Stimulated activated CD4-positive, alpha-beta T cell treated with anti-CD3 and anti-CD28 coated beads, Interleukin-4, amount 100 ng/mL, for 24 hours (primary cell): ENCODE measurements at places on chromosomes 4 and X.

DNA sequence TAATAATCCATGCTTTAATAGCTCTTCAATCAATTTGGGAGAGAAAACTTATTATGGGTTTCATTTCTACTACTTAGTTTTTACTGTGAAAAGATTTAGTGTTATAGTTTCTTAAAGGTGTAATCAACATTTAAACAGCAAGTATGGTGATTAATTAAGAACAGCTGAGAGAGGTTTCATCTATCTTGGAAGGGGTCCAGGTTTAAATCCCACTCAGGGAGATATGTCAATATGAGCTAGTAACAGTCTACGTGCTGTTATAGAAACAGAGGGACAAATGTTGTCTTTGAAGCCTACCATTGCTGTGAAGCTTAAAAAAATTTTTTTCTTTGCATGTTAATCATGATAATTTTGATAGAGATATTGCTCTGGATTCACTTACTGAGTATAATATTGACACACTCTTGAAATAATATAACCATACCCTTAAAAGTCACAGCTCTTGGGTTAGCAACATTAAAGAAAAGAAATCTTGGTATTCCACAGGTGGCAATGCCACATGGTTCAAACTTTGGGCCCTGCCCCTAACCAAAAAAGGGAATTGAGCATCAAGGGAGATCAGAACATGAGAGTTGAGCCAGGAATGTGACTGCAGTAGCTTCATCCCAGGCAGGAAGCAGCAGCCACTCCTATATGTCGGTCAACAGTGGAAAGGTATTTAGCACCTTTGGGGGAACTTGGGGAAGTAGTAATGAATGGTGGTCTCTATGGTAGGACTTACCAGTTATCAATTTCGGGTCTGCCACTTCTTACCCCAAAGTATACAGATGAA lies 107.8 kb downstream of the ANK2 start:
- DNase-seq: no peak

- DNase-seq: no peak
These were observed 79.1 kb upstream of the RAPGEF2 start for GRCh38 chr4:159023741-159024140.

DNA sequence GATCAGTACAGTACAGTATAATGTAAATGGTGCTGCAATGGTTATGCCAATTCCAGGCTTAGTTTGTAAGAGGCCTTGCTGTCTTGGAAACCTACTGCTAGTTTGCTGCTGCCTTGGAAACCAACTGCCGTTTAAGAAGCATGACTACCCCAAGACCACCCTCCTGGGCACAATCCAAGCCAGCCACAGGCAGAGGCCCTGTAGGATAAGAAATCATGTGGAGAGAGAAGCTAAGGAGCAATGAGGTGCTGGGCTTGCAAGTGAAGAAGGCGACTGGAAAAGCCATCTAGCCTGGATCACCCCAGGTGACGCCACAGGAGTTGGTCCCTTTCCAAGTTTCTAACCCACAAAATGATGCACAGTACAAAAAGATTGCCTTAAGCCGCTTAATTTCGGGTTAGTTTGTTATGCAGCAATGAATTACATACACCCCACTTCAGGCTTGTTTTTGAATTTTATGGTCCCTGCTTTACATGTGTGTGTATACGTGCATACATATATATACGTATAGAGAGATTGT lies 16.9 kb downstream of the ZFP42 start:
- DNase-seq: no peak

DNA sequence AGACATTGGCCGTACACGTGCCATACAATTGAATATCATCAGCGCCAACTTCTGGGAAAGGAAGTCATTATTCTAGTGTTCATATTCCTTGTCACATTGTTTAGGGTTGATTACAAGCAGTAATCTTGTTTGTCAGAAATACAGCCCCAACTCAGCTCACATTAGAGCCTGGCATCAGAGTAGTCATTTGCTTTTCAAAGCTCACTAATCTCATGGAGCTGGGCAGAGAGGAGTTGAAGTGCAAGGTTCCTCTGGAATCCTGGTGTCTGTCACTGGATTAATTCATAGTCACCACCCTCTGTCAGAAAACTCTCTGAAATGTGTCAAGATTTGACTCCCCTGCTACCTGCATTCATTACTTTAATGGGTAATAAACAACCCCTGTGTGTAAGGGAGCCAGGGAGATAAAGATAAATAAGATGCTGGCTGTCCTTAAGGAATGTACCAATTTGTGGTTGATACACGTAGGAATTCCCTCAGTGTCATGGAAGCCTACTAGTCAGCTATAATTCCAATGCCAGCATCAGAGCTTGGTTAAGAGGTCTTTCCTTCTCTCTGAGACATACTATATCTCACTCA lies 43.7 kb upstream of the S100G start:
- no peak for DNase-seq

- DNase-seq: no peak
These were observed 44.1 kb downstream of the NAA11 start for GRCh38 chr4:79281566-79282359.

GRCh38 chr4:70183168-70183939 lies 12.2 kb upstream of the ODAM start:
- peak; percentile 5 for DNase-seq

- DNase-seq: no peak
These were observed 676.6 kb downstream of the FAT4 start for GRCh38 chr4:125991398-125991797.

DNA sequence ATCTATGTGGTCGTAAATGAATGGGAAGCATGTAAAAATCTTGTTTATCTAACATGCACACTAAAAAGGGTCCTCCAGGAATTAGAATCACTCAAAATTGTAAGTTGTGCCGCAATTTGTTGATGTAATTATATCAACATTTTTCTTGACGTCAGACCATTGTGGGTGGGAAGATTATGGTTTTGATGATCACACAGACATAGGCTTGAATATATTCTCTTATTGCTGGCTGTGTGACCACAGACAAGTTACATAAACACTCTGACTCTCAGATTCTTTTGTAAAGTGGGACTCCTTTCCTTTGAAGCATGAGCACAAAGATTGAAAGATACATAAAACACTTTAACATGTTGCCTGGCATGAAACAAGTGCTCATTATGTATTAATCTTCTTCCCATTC lies 51.5 kb downstream of the IL1RAPL1 start:
- DNase-seq: no peak

DNA sequence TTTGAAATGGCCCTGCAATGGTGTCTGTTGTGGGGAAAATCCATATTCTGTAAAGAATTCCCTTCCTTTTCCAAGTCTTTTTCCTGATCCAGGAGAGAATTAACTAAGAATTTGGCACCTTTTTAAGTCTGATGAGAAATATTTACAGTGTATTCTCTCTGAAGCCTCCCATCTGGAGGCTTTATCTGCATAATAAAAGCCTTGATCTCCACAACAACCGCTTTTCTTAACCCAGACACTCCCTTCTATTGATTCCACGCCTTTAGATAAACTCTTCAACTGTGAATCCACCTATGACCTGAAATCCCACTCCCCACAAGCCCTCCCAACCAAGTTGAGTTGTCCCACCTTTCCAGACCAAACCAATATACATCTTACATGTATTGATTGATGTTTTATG lies 43.1 kb upstream of the TMPRSS11E start:
- no peak for DNase-seq

DNA sequence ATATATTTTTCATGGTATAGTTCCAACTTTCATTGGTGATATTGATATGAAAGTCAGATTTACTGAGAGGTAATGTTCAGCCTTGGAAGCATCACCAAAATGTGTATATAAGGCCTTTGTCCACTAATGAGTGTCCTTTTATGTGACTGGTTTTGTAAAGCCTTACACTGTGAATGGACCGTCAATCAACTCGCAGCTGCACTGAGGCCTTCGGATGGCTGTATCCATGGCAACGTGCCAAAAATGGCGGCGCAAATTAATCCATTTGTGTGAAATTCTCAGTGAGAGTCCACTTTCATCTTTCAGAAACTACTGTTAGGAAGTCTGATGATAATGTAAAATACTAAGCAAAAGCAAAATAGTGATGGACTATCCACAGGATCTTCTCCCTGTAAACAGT lies 131.7 kb downstream of the SPCS3 start:
- DNase-seq: no peak

DNA sequence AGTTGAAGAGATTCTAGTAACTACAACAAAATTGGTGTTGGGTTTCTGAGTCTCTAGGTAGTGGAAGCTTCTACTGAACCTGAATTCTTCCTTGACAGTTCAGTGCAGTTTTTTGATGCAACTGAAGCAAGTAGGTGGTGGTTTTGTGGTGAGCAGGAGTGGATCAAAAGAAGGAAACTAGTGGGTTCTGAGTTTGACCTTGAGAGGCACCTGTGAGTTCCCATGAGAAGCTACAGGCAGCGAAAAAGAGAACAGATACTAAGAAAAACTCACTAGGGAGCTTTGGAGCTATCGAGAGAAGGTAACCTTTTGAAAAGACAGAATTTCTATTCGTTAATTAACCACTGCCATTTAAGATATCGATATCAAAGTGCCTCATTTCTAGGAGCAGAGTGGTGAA lies 145.2 kb downstream of the PDHA2 start:
- no peak for DNase-seq

- DNase-seq: no peak
These were observed 35.0 kb upstream of the BMPR1B start for GRCh38 chr4:94722748-94723147.

DNA sequence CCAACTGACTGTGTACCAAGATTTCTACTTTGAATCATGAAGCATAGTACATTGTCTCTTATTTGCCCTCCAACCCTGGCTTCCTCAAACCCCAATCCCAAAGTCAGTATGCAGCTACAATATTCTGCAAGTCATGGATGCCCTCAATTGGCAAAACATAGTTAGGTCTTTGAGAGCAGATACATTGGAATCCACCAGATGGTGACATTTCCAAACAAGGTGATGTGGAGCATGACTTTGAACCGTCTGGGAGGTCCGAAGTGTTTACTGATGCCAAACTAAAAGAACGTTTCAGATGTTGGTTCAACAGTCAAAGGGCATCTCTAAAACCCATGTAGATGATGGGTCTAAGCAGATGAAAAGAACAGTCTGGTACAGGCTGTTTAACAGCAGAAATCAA lies 43.7 kb upstream of the FRMD7 start:
- DNase-seq: no peak

- no peak for DNase-seq
These were observed 969.2 kb upstream of the PRKX start for GRCh38 chrX:4682636-4683035.

- DNase-seq: peak; percentile 5
These were observed 3.0 kb downstream of the GRIPAP1 start for GRCh38 chrX:48999030-48999429.

DNA sequence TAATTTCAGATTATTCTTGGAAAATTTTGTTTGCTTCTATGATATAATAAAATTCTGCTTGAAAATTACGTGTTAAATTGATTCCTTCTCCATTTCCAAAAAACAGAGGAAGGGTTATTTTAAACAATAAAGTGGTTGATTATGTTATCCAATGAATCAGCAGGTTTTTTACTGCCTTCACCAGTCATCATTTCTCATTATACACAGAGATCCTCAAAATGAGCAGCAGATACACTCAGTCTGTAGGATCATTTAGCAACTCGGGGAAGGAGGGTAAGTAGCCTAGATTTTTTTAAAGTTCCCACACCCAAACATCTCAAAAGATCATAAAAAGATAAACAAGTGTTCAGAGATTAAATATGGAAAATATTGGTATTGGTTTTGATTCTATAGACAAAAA lies 6.8 kb upstream of the TMEM144 start:
- DNase-seq: no peak

DNA sequence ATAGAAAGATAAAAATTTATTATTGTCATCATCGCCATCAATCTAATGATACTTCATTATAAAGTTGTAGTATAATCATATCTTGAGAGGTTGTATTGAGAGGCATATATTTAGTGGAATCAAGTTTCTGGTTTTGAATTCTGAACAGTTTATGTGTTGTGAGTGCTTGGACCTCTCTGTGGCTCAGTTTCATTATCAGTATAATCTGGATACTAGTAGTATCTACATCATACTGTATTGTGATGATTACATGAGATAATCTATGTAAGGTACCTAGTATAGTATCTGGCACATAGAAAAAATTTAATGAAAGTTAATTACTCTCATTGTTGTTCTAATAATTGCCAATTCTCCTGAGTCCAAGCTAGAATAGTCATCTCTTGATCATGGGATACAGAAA lies 161.2 kb upstream of the UBQLN2 start:
- no peak for DNase-seq

DNA sequence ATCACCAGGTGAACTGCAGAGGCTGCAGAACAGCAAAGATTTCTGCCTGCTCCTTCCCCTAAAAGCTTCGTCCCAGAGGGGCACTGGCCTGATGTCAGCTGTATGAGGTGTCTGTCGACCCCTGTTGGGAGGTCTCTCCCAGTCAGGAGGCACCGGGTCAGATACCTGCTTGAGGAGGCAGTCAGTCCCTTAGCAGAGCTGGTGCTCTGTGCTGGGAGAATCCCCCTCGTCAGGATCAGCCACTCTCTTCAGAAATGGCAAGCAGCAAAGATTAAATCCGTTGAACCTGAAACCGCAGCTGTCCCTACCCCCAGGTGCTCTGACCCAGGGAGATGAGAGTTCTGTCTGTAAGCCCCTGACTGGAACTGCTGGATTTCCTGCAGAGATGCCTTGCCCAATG lies 1166.3 kb upstream of the ADGRL3 start:
- no peak for DNase-seq

- DNase-seq: no peak
These were observed 23.7 kb upstream of the CLDN34 start for GRCh38 chrX:9943420-9943819.

DNA sequence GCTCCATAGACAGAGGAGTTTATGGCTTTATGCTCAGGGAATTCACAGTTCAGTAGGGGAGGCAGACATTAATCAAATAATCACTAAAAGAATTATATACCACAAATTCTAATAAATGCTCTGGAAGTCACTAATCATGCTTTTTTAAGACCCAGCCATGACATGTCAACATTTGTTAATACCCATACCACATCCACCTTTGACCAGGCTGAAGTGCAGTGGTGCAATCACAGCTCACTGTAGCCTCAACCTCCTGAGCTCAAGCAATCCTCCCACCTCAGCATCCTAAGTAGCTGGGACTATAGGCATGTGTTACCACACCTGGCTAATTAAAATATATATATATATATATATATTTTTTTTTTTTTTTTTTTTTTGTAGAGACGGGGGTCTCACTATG lies 12.8 kb upstream of the SCD5 start:
- no peak for DNase-seq

DNA sequence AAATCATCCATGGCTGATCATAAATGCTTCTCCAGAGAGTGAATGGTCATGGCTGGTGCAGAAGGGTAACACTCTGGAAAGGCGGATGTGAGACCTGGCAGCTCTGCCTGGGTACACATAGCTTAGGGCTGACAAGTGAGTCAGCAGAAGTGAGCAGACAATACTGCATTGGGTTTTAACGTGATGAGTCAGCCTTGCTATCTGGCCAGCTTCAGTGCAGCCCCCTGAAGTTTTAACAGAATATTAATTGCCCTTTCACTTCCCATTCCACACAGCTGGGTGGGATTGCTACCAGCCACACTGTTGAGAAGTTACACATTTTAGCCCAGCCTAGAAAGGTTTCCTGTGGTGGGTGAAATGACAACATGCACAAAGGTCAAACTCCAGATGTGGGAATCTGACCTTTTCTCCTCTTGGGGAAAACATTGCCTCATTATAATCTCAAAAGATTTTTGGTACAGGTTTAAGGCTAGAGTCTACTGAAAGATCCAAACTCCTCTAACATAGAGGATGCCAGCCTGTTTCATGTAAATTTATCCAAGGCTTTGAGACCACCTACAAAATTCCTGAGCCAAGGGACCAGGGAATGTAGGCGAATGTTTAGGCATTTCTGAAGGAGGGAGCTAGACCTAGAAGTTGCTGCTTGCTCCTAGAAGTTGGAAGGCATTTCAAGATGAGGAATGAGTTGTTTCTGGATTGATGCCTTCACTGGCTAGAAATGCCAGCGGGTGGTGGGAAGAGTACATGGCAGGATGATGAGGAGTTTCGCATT lies 230.3 kb upstream of the PGRMC2 start:
- DNase-seq: no peak
